Purkinje cell (primary cell): ENCODE measurements at places on chromosomes 6 and 20. TPM values are rescaled to one million over a fixed set of nuclear protein-coding genes. Genes with fewer than 3 reads are reported as not detected.

ALDH8A1 gene
- 1.2 and 2.2 TPM in 2 replicates for polyA plus RNA-seq

TREML1 gene
- polyA plus RNA-seq, result not detected in 2 replicates

RRAGD gene
- 22.1 and 25.5 TPM in 2 replicates for polyA plus RNA-seq

KIF6 gene
- polyA plus RNA-seq, result 0.30 and 3.4 TPM in 2 replicates

SPATA25 gene
- not detected in 2 replicates for polyA plus RNA-seq

RFX6 gene
- polyA plus RNA-seq, result not detected in 2 replicates

VGLL2 gene
- not detected in 2 replicates for polyA plus RNA-seq

RTF2 gene
- polyA plus RNA-seq, result 72.3 and 122 TPM in 2 replicates

CPNE5 gene
- polyA plus RNA-seq, result 22.8 TPM in 1 of 2 replicates, not detected in the other
